Type B pancreatic cell (in vitro differentiated cells): ENCODE measurements at places on chromosomes 7 and 10. TPM values are rescaled to one million over a fixed set of nuclear protein-coding genes. Genes with fewer than 3 reads are reported as not detected.

Gene EIF5AL1
- total RNA-seq = 0.10 TPM in 1 of 2 replicates, not detected in the other

Gene PAPSS2
- total RNA-seq = 21.1 and 23.8 TPM in 2 replicates

DNA sequence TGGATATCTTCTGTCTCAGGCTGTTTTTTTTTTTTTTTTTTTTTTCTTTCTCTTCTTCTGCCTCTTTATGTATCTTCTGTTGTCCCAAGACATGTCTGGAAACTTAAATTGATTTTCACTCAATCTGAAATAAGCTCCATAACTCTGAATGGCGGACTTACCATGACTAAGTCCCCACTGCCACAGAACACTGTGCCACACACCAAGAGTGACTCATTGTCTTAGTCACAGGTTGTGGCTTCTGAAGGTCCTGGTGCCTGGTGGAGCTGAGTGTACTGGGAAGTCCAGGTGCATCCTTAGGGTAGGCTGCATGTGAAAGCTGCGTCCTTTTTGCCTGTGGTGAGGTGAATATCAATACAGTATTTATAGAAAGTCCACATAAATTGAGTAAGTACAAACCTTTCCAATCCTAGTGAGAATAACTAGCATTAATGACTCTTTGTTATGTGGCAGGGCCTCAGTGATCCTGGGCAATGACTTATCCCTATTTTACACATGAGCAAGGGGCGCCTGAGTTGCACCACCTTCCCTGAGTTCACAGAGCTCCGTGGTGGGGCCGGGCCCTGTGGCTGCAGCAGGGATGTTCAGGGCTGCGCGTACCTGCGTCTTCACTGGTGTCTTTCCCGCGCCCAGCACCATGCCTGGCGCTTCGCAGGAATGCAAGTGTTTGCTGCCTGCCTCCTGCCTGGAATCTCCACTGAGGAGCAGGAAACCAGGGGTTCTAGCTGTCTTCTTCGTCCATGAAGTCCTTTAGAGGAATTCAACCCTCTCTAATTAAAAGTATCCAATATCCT lies 4.3 kb downstream of the PFKP start:
- peak overlapping the region; percentile 36 for H3K27ac ChIP-seq
- peak overlapping the region; percentile 63 for H3K4me3 ChIP-seq
- DNase-seq = no peak
- peaks cover 22% of the 10 kb centered on the region for H3K4me1 ChIP-seq

DNA sequence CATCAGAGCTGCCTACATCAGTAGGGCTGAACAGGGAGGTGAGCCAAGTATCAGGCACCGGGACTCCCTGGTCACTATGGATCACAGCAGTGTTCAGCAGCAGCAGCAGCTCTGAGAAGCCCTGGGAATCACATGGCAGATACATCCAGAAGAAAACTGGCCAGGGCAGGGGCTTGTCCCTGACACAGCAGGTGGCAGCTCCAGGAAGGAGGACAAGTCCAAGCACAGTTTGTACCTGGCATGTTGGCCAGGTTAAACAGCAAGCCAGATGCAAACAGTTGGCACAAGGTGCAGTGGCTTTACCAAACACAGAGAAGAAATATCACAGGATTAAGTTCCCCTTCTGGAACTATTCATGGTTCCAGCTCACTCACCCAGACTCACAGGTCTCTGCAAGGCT lies 139.4 kb downstream of the KCNMA1 start:
- DNase-seq = no peak
- H3K4me1 ChIP-seq = peaks cover 27% of the 10 kb centered on the region
- H3K27ac ChIP-seq = peak overlapping the region; percentile 46
- H3K4me3 ChIP-seq = no peak overlapping the region

GRCh38 chr7:28107960-28108359 lies 72.6 kb downstream of the JAZF1 start:
- no peaks in the 10 kb centered on the region for H3K27me3 ChIP-seq
- no peak overlapping the region for H3K4me3 ChIP-seq
- peaks cover 25% of the 10 kb centered on the region for H3K4me1 ChIP-seq
- no peak for DNase-seq

GRCh38 chr10:22927166-22927565 lies 687 bp upstream of the ARMC3 start:
- no peaks in the 10 kb centered on the region for H3K27me3 ChIP-seq
- H3K36me3 ChIP-seq = no peaks in the 10 kb centered on the region
- DNase-seq = no peak
- no peak overlapping the region for H3K27ac ChIP-seq
- H3K4me1 ChIP-seq = no peaks in the 10 kb centered on the region
- no peak overlapping the region for H3K4me3 ChIP-seq

Gene TAS2R41
- not detected in 2 replicates for total RNA-seq

Gene NRCAM
- total RNA-seq = 34.4 and 41.0 TPM in 2 replicates

- DNase-seq = no peak
- H3K27me3 ChIP-seq = peaks cover 7% of the 10 kb centered on the region
- no peaks in the 10 kb centered on the region for H3K36me3 ChIP-seq
- H3K4me1 ChIP-seq = peaks cover 9% of the 10 kb centered on the region
- H3K4me3 ChIP-seq = no peak overlapping the region
- no peak overlapping the region for H3K27ac ChIP-seq
Measured at GRCh38 chr10:28012990-28013515, 14.2 kb upstream of the ODAD2 start.

- no peak for DNase-seq
- H3K36me3 ChIP-seq = peaks cover 41% of the 10 kb centered on the region
- peaks cover 37% of the 10 kb centered on the region for H3K4me1 ChIP-seq
- no peaks in the 10 kb centered on the region for H3K27me3 ChIP-seq
- H3K27ac ChIP-seq = peak overlapping the region; percentile 49
Measured at GRCh38 chr7:157360483-157361025, 23.8 kb downstream of the DNAJB6 start.

DNA sequence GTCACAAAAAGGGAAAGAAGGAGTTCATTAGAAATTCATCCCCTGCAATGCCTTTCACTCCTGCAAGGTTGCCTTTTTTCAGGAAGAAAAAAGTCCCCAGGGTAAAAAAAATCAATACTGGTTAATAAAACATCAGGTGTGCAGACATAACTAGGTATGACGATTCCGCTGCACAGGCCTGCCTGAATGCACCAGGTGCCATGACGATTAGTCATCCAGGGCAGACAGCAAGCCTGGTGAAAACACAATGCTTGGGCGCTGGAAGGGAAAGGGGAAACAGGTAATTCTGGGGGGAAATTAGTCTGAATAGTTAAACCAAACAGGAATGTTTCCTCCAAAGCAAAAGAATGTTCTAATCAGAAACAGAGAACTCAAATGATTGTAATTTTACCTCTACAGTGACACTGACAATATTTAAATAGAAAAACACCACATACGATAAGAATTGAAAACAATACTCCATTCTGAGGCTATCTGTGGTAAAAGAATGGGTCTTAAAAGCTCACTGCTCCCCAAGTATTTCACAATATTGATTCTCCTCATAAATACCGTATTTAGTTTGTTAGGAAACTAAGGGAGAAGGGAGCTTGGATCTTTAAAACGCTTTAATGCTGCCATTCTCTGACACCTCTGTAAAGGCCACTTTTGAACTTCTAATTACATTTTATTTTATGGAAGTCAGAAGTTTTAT lies 45.2 kb downstream of the VPS41 start:
- H3K27me3 ChIP-seq = no peaks in the 10 kb centered on the region
- H3K27ac ChIP-seq = peak overlapping the region; percentile 89
- no peaks in the 10 kb centered on the region for H3K4me1 ChIP-seq

- DNase-seq = no peak
- H3K27ac ChIP-seq = no peak overlapping the region
- H3K4me1 ChIP-seq = no peaks in the 10 kb centered on the region
Measured at GRCh38 chr7:35467456-35467978, 213.6 kb upstream of the TBX20 start.

DNA sequence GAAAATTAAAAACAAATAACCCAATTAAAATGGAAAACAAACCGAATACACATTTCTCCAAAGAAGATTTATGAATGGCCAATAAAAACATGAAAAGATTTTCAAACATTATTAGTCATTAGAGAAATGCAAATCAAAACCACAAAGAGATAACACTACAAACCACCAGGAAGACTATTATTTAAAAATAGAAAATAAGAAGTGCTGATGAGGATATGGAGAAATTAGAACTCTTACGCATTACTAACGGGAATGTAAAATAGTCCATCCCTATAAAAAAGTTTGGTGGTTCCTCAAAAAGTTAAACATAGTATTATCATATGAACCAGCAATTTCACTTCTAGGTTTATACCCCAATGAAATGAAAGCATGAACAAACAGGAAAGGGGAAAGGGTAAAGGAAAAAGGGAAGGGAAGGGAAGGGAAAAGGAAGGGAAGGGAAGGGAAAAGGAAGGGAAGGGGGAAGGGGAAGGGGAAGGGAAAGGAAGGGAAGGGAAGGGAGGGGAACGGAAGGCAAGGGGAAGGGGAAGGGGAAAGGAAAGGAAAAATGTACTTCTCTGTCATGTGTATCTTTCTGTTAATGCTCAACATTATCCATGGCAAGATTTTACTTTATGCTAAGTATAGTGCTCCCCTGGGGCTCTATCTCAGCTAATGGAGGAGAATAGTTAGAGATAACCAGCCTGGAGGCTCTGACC lies 125.3 kb upstream of the RSU1 start:
- H3K27me3 ChIP-seq = no peaks in the 10 kb centered on the region
- no peak overlapping the region for H3K27ac ChIP-seq
- no peak for DNase-seq
- no peak overlapping the region for H3K4me3 ChIP-seq
- peaks cover 10% of the 10 kb centered on the region for H3K4me1 ChIP-seq
- no peaks in the 10 kb centered on the region for H3K36me3 ChIP-seq
